ENCODE measurements at places on chromosomes 4 and X. TPM values are rescaled to one million over a fixed set of nuclear protein-coding genes. Genes with fewer than 3 reads are reported as not detected.

Gene RBM46
- not detected for polyA plus RNA-seq

Gene PABPC1L2B
- 0.05 TPM for polyA plus RNA-seq

Gene SLC7A11
- polyA plus RNA-seq, result 4.4 TPM

Gene HOPX
- 0.08 TPM for polyA plus RNA-seq

Gene TLR3
- polyA plus RNA-seq, result 0.68 TPM

Gene GAGE12F
- not detected for polyA plus RNA-seq

Gene PAGE2
- 4.7 TPM for polyA plus RNA-seq

Gene JCHAIN
- polyA plus RNA-seq, result 1.1 TPM

Gene TMEM35A
- polyA plus RNA-seq, result 5.6 TPM

Gene SEC31A
- 147 TPM for polyA plus RNA-seq
